ENCODE measurements at places on chromosomes 4 and X.

GRCh38 chr4:3572363-3572762 lies 40.1 kb upstream of the LRPAP1 start:
- no peak for DNase-seq

DNA sequence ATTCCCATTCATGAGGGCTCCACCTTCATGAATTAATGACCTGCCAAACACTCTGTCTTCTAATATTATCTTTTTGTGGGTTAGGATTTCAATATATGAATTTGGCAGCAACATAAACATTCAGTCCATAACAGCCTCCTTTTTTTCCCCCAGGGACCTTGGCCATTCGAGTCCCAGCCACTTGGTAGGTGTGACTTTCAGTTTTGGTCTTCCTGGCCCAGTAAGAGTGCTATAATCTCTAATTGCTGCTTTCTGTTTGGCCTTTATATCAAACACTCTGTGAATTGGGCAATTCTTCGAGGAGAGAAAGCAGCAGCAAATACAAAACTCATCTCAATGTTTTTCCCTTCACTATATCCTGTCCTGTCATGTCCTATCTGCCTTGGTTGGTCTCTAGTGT lies 12.4 kb upstream of the RADX start:
- DNase-seq, result no peak

DNA sequence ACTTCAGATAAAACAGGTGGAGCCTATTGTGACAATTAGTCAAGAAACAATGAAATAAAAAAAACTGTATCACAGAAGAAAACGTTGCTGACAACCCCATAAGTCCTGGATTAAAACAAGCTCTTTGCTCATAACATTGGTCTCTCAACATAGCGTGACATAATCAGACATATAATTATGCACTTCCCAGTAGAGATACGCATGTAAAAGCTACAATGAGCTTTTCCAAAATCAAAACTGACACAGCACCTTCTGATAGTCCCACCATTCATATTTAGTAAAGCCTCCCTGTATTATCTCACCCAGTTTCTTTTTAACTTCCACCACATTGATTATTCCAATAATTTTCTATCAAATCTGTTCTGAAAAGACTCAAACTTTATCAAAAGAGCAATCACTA lies 372.1 kb upstream of the SMIM31 start:
- DNase-seq, result no peak

DNA sequence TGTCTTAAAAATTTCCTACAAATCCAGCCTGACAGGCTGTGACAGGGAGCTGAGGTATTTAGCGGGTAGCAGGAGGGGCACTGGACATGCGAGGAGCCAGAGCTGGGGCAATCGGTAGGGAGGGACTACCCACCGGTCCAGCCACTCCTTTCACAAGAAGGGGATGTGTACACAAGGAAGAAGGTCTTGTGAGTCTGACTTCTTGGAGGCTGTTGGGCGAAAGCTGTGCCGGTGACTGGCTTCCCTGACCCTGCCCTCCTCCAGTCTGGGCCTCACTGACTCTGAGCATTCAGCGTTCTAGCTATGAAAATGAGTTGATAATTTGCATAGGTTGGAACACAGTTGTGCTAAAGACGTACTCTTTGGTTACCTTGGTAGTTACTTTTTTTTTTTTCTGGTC lies 12.7 kb upstream of the CXCL8 start:
- no peak for DNase-seq

GRCh38 chr4:138053641-138054301 lies 188.4 kb downstream of the SLC7A11 start:
- no peak for DNase-seq

GRCh38 chrX:153539171-153539978 lies 21.9 kb downstream of the ATP2B3 start:
- peak; percentile 71 for DNase-seq

GRCh38 chr4:149029056-149029651 lies 586.9 kb upstream of the NR3C2 start:
- DNase-seq, result no peak

DNA sequence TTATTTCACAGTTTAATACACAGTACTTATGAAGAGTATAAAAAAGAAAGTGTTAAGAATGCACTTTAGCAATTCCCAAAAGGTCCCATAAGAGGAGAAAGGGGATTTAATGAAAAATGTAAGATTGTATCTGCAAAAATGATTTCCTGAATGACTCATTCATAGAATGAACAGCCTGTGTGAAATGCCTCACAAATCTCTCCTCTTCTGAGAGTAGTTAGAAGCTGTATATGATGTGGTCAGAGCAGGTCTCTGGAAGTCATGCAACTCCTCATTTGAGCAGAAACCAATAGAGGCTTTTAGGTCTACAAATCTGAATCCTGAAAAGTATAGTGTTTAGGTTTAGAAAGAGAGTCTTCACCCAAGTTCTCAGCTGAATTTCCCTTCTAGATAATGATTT lies 381.3 kb upstream of the INTU start:
- no peak for DNase-seq

DNA sequence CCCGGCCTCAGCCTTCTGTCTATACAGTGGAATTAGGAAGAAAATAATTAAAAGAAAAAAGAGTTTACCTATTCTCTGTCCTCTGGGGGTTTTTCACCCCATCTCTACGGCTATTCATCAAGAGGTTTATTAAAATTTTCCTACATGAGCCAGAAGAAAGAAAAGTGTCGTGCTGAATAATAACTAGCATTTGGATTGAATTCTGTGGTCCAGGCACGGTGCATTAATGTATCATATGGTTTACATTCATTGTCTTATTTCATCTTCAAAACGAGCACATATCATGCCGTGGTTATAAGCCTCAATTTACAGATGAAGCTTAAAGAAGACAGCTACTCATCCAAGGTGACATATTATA lies 5.4 kb upstream of the NAA15 start:
- no peak for DNase-seq

DNA sequence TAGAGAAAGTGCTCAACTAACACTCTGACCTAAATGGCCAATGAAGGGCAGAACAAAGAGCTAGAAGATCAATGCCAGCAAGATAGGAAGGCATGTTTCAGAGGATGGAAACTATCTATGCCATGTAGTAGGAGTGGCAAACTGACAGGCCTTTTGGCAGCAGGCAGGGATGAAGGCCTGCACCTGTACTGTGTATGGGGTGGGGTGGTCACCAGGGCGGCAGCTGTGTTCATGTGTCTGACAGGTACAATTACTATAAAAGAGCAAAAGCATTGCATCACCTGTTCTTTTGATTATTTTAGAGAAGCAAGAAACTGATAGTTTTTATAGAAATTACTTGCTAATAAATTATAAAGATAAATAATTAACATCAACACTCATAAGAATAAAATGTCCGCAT lies 239.1 kb downstream of the CAMK2D start:
- DNase-seq, result no peak

GRCh38 chr4:42436928-42437565 lies 39.8 kb downstream of the SHISA3 start:
- no peak for DNase-seq

DNA sequence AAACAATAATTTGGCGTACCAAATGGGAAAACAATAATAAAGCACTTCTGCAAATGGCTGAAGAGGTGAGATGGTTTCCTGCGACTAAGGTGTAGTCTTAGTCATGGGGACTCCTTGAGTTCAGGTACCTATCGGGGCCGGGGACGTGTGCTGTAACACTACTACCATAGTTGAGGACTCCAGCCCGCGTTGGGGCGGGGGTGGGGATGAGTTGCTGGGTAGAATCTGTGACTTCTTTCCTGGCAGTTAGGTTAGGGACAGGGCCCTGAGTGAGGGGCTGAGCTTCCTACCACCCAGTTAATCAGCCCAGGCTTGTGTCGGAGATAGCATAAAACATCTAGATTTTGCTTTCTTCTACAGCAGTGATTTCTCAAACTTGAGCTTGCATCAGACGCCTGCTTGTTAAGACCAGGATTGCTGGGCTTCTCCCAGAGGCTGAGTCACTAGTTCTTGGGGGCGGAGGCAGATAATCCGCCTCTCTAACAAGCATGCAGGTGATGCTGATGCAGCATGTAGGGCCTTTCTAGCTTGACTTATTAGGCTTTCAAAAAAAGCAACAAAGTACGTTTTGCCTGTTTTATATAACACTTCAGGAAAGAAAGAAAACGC lies 30.2 kb downstream of the RBBP7 start:
- no peak for DNase-seq

DNA sequence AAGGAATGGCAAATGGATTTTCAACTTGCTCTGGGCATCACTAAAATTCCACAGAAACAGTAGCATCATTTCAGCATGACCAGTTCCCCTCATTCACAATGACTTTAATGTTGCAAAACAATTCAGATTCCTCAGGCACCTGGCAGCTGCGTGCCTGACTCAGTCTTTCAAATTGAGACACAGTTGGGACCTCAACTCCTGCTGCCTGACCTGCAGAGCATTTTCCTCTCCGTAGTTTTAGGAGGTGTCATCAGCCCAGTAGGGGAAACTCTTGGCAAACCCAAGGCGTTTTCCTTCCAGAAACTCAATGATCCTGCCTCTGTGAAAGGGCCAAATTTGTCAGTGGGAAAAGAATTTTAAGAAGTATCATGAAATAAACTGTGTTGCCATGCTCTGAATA lies 388.9 kb downstream of the SPRY1 start:
- DNase-seq, result no peak

GRCh38 chrX:41695426-41695825 lies 6.7 kb downstream of the GPR34 start:
- no peak for DNase-seq

DNA sequence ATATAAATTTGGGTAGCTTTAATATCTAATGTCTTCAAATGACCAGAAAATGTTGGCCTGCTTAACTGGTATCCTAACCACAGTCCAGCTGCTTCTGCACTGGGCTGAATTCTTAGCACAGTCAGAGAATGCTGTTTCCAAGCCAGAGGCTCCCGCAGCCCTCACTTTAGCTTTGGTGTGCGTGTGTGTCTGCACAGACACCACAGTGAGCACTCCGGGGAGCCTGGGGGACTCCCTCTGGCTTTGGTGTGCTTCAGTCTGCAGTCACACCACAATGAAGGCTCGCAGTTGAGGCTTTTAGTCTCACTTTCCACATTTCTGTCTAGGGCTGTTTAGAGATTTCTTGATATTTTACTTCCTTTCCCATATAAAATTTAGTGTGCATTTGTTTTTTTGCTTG lies 53.6 kb downstream of the APOO start:
- no peak for DNase-seq

DNA sequence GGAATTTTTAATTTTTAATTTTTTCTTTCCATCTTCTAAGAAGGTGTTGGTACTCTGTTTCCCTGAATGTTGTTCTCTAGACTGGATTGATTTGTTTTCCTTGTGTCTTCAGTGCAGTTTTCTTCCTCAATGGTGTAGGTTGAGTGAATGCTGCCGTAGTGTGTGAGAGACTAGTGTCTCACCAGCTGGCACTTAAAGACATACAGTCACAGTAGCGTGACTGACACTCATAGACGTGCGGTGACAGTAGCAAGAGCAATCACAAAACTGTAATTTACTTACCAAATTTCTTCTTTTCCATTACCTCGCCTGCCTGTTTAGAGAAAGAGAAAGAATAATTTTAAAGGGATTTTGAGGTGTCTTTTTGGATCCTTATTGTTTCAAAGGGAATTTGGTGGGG lies 21.4 kb upstream of the PGM2 start:
- DNase-seq, result no peak

DNA sequence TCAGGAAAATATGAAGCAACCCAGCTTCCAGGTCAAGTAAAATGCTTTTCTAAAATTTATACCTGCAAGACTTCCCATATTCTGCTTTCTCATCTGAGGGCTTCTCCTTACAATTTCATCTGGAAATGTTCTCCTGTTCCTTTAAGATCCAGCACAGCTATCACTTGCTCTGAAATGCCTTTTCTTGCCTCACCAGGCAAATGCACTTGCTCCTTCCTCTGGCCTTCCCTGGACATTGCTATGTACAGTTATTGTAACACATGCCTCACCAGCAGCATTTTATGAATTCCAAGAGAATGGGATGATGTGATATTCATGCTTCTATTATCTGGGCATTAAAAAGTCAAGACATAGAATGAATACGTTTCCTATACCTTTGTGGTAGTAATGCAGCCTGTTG lies 842.1 kb upstream of the INTU start:
- DNase-seq, result no peak

- DNase-seq, result no peak
These were observed 70.6 kb downstream of the TRAPPC11 start for GRCh38 chr4:183729430-183730328.

DNA sequence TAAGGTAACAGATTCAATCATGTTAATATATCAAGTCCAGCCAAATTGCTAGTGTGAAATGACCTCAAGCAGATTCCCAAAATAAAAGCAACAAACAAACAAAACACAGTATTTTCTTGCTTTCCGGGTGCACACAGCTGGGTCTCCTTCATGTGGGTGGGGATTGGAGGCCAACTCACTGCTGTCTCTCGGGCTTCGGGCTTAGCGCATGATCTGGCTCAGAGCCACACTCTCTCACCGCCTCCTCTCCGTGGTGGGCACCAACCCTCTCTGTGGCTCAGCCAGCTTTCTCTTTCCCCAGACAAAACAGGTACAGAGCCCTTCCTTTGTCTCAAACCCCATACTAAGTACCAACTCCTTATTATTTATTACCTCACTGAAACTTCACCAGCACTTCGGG lies 2.9 kb upstream of the REELD1 start:
- DNase-seq, result no peak

DNA sequence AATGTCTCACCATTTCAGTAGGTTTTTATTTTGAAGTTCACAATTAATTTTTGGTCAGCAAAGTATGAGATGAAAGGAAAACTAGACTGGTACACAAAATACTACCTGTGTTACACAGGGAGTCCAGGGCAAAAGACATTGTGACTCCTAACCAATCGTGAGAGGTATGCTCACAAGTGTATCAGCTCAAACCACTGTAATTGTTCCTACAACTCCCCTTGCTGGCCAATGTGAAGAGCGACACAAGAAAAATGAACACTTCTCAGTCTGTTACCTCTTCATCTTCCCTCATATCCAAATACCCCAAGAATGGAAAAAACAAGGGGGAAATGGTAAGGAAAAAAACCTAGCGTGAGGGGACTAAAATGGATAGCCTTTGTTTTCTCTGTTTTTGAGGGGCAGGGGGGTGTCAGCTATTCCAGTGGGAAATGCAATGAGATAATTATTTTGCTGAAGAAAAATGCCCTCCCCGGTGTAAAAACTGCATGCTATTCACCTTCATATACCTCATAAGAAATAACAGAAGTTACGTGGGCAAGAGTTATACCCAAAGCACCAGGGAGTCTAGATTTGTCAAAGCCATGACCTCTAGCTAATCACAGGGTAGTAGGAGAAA lies 30.6 kb upstream of the NSUN7 start:
- no peak for DNase-seq

DNA sequence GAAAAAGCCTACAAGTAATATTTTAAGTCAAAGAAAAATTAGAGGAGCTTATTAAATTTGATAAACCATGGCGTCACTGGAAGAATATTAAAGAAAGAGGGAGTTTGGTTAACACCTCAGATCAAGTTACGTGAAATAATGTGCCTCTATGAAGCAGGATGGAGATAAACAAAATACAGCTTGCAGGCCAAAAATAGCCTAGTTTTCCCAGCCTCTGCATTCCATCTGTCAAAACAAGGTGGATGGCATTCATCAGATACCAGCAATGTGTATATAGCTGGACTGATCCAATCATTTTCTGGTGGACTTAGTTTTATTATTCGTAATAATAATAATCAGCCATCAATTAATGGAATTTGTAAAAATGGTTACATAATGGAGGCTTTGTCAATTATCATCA lies 230.7 kb downstream of the NR3C2 start:
- no peak for DNase-seq

- no peak for DNase-seq
These were observed 8.4 kb upstream of the MEPE start for GRCh38 chr4:87824352-87824751.

- no peak for DNase-seq
These were observed 176.4 kb upstream of the TBC1D9 start for GRCh38 chr4:140932501-140933045.
